SK-N-SH treated with all-trans-retinoic acid at 6 μM for 48 hours (cell line): ENCODE measurements at places on chromosomes 2 and 18.

- ATAC-seq, result peak; percentile 14; the same call in 2 of the 3 replicates
These were observed 6.6 kb upstream of the SEMA4C start for GRCh38 chr2:96876269-96877041.

GRCh38 chr2:218607436-218608115 lies at the start of gene PLCD4:
Gene PLCD4, plus strand, starts transcription at chr2:218607899. Its CDS starts 7,841 bp downstream, at chr2:218615740.
- ATAC-seq, result peak; percentile 90

- no peak for ATAC-seq
These were observed 11.8 kb downstream of the NEU4 start for GRCh38 chr2:241820625-241821384.

GRCh38 chr2:110888411-110888810 lies 156.0 kb downstream of the ACOXL start:
- ATAC-seq, result no peak

DNA sequence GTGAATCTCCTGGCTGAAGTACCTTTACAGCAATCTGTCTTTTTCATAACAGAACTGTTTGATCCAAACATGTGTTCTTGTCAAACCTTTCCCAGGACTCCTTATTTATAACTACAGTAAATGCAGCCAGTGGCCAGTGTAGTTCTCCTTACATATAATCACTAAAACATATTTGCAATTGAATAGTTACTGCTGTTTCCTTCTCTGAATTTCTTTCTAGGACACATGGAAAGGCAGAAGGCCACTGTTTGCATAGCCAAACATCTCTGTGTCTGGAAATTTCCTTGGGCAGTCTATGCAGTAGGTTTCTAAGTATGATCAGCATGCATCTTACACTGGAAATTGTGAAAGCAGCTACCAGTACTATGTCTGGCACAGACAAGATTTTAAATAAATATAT lies 57.4 kb upstream of the COL3A1 start:
- no peak for ATAC-seq

DNA sequence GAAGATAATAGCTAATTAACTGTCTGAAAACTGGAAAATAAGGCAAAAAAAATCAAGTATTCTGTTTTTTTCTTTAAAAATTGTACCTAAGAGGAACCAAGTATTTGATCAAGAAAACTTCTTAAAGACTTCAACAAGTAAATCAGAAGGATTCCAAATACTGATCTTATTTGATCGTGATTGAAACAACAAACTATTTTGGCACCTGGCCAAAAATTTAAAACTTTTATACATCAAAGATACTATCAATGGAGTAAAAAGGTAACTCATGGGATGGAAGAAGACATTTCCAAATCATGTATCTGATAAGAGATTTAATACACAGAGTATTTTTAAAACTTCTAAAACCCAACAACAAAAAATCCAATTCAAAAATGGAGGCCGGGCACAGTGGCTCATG lies 46.7 kb downstream of the CFAP210 start:
- no peak for ATAC-seq

- ATAC-seq, result no peak
These were observed 55.4 kb downstream of the FAM171B start for GRCh38 chr2:186749219-186749618.

- ATAC-seq, result no peak
These were observed 46.3 kb downstream of the PPP1R1C start for GRCh38 chr2:182031956-182032355.

DNA sequence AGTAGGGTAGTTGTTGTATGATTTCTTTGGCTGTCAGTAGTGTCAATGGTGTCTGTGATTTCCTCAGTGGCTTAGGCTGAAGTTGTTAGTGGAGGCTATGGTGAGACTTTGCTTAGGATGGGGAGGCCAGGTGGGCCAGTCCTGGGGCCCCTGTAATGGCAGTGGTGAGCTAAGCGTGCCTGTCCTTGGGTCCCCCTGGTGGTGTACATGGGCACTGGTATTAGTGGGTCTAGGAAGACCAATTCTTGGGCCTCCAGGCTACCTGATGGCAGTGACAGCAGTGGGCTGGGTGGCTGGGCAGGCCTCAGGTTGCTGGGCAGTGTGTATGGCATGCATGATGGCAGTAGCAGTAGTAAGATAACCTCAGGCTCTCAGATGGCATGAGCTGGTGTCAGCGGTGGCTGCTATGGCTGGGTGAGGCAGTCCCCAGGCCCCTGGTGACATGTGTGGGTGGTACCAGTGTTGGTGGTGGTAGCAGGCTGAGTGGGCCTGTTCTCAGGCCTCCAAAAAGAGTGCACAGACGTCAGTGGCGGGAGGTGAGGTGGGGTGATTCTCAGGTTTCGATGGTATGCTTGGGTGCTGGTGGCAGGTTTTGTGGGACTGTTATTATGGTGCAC lies 103.2 kb downstream of the KLHL14 start:
- ATAC-seq, result peak; percentile 50; the same call in 1 of the 3 replicates

DNA sequence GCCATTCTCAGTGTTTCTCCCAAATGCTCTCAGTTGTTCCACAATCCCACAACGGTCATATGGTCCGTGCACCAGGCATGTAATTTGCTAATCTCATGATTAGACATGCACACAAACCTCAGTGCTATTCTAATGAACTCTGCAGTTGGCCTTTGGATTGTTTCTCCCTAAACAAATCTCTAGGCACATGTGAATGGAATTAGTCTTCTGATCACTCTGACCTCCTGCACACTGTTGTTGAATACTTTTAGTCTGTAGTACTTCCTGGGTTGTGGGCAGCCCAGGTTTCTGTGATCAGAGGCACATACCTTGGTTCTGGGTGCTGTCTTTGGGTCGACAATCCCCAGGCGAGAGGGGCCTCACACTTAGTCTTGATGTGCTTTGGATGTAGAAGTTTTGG lies 498.7 kb upstream of the SPRED2 start:
- no peak for ATAC-seq

DNA sequence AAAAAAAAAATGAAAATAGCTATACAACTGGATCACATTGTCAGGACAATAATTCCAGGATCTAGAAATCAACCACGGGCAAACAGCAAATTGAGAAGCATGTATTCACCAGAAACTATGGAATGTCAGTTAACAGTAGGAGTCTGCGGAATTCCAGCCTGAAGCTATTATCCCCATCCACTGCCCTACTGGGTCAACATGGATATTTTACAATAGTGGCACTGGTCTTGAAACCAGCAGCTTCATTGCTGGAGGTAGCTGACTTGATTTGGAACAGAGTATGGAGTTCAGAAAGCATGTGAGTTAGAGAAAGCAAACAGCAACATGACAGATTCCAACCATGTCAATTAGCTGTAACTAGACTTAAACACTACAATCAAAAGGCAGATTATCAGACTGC lies 55.7 kb upstream of the PDE1A start:
- ATAC-seq, result no peak

GRCh38 chr2:86243950-86244733 lies 44.9 kb downstream of the MRPL35 start:
- ATAC-seq, result no peak

- no peak for ATAC-seq
These were observed 216.2 kb upstream of the TNP1 start for GRCh38 chr2:217076058-217076435.

DNA sequence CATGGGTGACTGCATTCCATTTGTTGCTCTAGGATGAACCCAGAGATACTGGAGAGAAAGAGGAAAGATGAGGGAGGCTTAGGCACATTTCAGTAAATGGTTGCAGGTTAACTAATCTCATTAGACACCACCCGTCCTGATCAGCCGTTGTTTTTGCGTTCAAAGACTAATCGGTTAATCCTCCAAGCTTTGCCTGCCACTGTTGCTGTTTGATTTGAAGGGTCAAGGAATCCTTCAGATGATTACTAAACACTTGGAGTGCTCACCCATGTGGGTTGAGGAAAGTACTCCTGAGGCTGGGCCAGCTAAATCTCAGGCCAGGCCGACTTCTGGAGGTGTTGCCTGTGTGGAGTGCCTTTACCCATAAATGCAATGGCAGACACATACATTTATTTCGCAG lies 8.6 kb downstream of the SH3RF3 start:
- ATAC-seq, result no peak

- ATAC-seq, result no peak
These were observed 1216.6 kb upstream of the PIK3C3 start for GRCh38 chr18:40738321-40738880.

GRCh38 chr2:118913803-118914645 lies 28.0 kb upstream of the MARCO start:
- ATAC-seq, result no peak

DNA sequence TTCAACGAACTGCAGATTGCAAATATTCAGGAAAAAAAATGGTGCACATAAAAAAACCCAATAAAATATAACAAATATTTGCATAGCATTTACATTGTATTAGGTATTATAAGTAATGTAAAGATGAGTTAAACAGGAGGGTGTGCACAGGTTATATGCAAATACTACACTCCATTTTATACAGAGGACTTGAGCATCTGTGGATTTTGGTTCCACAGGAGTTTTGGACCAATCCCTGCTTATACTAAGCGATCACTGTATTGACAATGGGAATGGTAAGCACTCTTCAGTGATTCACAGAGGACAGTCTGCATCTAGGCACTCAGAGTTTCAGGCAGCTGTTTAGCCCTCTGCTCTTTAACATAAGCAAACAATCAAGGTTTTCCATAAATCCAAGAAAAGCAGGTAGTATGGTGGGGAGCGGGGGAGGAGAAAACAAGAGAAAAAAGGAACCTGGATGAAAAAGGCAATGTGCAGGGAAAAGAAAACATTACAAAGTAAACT lies 206.0 kb upstream of the PARD3B start:
- ATAC-seq, result no peak

- ATAC-seq, result no peak
These were observed 122.3 kb upstream of the DDX18 start for GRCh38 chr2:117692001-117692763.
